ENCODE measurements at places on chromosomes 5 and 9.

DNA sequence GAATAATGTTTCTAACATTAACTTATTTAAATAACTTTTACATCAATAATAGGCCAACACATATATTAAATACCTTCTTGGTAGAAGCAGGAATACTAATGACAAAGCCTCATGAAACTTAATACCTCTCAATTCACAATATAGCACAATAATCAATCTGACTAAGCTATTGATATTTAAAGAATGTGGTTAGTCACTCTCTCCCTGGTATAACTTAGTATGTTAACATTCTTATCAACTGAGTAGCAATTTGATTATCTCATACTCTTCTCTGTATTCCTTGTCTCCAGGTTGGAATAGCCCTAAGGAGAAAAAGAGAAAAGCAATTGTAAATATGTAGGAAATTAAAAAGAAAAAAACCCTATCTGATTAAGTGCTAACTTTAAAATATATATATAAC is 4.9 kb upstream of the PGGT1B start:
- DNase-seq: no peak

DNA sequence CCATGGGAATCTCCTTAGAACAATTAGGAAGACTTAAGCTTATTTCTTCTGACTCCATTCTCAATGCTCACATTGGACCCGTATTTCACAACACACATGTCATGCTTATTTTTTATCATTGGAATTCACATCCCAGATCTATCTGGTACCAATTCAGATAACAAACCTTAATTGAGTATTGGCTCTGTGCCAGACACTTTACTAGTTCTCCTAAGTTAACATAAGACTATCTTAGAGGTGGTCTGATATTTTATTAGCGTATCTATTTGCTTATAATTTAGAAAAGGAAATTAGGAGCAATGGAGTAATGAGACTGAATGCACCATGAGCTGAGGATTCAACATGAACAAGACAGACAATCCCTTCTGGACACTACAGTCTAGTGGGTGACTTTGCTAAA is 45.1 kb downstream of the FBXL7 start:
- DNase-seq: no peak

DNA sequence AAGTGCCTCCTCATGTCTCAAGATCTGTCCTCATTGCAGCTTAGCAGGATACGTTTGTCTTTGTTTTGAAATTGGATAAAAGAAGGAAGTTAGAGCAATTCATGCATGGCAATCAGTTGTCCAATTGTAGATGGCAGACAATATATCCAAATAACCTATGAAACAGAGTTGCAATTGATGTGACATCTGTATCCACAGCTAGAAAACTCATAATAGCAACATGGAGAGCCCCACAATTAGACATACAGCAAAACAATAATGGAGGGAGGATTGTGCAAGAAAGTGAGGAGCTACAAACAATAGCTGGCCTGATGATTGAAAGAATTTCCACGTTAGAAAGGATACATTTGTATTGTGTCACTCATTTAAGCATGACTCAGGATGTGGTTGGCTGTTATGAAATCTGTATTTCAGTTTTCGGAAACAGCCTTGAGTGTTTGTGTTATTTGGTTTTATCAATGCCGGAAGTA is 132.0 kb downstream of the FAM174A start:
- no peak for DNase-seq

DNA sequence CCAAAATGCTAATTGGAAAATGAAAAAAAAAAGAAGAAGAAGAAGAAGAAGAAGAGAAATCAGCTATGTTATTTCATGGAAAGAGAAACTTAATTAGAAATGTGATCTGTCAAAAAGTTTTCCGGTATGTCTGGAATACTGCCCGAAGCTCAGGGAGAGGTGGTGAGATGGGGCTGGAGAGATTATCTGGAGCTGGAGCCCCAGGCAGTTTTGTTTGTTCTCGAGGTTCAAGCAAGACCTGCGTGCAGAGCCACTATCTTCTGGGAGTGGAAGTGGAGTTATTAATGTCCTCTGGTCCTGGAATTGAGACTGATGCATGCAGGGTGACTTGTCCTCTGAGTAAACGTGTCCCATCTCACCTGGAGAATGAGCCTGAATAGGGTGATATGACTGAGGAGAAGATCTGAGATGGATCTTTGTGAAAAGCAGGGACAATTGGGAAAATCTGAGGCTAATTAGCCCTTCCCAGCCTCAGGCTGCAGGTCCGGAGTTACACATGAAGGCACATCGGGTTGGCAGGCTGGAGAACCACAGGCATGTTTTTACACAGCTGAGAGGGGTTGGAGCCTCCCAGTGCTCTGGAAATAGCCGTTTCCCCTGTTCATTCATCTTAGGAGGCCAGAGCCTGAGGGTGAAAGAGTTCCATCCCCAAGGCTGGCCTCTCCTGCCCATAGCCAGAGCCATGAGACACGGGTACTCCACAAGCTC is 70.5 kb downstream of the OLFM1 start:
- DNase-seq: no peak

GRCh38 chr9:5008202-5008601 is 23.1 kb downstream of the JAK2 start:
- DNase-seq: no peak

GRCh38 chr9:136927343-136928271 is 16.9 kb downstream of the FBXW5 start:
- no peak for DNase-seq

GRCh38 chr5:106019261-106019660 is 1651.5 kb downstream of the EFNA5 start:
- no peak for DNase-seq

DNA sequence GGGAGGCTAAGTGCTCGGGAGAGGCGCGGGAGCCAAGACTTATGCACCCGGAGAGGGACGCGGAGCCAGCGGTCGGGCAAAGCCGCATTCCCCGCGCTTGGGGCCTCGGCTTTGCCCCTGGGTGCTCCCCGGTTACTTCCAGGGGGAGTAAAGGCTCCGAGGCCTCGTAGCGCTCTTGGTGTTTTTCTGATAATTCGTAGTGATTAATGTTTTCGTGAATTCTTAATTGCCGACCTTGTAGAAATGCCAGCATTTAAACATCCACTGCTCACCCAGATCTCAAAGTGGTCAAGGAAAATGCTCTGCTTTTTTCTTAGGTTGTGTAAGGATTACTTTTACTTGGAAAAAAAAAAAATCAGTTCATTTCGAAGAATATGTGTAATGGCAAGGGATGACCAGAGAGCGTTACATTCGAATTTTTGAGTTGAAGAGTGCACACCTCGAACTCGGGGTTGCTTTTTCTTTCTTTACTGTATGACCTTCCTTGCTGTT is 654 bp upstream of the TUT7 start:
- DNase-seq: no peak

- DNase-seq: peak; percentile 13
Observed at GRCh38 chr5:150155258-150156026, at the start of gene PDGFRB. Gene PDGFRB (minus strand): TSS chr5:150155845. CDS start chr5:150137047, 18,798 bp downstream.

- DNase-seq: no peak
Observed at GRCh38 chr9:126448136-126448535, 121.5 kb downstream of the MVB12B start.

- no peak for DNase-seq
Observed at GRCh38 chr5:36704131-36704530, 97.7 kb downstream of the SLC1A3 start.

DNA sequence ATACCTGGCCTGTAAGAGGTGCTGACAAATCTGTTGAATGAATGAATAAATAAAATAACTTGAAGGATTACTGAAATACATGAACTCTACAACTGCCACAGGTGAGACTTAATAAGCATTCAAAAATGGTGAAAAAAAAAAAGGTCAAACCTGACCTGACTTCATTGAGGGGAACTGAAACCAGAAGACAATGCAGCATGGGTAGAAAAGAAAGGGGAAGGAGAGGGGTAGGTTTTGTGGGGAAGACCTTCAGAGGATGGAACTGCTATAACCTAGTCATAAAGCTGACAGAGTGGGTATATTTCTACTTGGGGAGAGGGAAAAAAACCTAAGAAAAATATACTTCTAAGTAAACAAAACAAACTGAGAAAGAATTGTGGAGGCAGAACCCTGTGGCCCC is 56.6 kb downstream of the RASEF start:
- DNase-seq: no peak

DNA sequence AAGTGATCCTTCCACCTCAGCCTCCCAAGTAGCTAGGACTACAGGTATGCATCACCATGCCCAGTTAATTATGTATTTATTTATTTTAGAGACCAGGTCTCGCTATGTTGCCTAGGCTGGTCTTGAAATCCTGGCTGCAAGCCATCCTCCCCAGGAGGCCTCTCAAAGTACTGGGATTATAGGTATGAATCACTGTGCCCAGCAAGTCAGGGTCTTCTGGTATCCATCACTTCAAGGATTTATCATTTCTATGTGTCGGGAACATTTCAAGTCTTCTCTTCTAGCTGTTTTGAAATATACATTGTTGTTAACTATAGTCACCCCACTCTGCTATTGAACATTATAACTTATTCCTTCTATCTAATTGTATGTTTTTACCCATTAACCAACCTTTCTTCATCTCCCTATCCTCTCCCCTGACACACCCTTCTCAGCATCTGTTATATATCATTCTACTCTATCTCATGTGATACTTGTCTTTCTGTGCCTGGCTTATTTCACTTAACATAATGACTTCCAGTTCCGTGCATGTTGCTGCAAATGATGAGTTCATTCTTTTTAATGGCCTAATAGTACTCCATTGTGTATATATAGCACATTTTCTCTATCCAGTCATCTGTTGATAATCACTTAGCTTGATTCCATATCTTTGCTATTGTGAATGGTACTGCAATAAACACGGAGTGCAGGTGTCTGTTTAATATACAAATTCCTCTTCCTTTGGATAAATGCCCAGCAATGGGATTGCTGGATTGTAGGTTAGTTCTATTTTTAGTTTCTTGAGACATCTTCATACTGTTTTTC is 26.4 kb downstream of the UTP15 start:
- no peak for DNase-seq

DNA sequence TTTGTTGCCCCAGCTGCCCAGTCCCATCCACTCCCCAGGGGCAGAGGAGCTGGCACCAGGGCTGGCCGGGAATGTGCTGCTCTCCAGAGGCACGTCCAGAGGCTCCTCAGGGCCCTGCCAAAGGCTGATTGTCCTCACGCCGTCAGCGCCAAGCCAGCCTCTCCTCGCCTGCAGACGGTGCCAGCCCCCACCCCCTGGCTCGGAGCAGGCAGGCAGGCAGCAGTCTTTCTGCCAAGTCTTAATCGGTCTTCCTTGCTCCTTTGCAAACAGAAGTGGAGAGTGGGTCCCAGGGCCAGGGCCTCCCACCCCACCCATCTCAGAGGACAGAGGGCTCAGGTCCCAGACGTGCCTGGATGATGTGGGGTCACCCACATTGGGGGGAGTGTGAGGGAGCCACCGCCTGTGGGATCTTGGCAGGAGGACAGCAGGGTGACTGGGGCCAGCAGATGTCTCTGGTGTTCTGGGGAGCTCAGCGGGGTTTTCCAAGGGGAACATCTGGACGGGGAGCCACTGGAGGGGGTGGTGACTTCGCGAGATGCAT is 36.3 kb downstream of the FAM163B start:
- no peak for DNase-seq

DNA sequence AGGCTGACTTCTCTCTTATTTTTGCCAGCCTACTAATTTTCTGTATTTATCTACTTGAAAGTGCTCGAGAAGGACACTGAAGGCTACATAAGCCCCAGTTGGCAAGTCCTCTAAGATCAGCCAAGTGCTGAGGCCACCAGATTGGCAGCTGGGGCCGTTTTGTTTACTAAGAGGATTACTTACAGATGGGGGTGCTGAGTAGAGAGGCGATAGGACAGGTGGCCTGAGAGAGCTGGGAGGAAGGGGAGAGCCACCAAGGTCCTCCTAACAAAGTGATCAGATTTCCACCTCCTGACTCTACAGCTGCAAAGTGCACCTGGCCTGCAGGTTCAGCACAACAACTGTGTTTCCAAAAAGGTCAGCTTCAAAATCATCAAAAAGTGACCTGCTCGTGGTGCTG is 32.9 kb downstream of the FRMD3 start:
- DNase-seq: no peak

DNA sequence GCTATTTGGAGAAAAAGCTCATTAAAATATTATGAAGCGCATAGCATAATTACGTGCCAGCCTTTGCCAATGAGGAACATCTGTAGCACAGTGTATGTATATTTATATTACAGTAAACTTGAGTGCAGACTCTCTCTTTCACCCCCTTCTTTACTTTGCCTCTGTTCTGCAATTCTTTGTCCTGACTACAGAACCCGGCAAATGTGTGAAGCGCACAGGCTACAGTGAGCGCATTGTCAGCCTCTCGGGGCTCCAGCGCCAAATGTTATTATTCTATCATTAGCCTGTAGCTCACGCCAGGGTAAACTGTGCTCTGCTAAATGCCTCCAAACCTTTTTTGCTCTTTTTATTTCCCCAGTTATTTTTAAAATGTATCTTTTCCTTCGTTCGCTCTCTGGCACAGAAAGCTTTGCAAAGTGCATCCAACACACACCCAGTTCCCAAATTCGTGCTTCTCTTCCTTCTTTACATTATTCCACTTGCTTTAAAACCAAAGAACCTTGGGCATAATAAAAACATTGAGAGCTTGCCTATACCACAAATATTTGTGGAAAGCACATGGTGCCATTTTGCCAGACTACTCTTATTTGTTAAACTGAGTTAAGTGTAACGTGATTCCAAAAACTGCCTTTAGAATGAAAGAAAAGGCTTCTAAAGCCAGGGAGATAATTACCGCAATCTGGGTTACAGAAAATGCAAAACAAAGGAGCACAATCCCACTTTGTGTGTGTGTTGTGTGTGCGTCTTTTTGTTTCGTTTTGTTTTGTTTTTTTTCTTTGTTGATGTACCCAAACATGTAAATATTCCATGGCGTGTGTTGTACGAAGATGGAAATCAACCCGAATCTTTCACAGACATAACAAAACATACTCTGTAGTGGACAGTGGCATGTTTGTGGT is 164.1 kb upstream of the MPDZ start:
- no peak for DNase-seq

- no peak for DNase-seq
Observed at GRCh38 chr9:133635533-133636531, at the start of gene DBH. Gene DBH (plus strand): TSS chr9:133636363. CDS start chr9:133636372, 9 bp downstream.

- DNase-seq: no peak
Observed at GRCh38 chr9:68847765-68848164, 142.7 kb downstream of the PIP5K1B start.

GRCh38 chr9:6230037-6230780 is 14.6 kb downstream of the IL33 start:
- no peak for DNase-seq

DNA sequence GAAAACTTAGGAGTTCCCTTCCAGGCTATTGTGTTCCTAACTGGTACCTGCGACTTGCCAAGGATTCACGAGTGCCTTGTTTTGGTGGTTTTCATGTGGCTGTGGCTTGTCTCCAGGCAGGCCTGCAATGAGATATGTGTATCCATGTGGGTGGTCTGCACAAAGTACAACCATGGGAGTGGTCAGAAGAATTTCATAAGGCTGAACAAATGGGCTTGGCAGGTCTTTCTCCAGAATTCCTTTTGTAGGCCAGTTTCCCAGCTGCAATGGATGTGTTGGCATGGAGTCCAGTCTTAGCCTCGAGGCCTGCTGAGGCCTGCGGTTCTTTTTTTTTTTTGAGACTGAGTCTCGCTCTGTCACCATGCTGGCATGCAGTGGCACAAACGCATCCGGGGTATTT is 28.8 kb upstream of the MELK start:
- DNase-seq: no peak

GRCh38 chr5:56493766-56494165 is 260.6 kb upstream of the ANKRD55 start:
- DNase-seq: no peak

GRCh38 chr5:42951293-42951840 is 88.8 kb downstream of the ANXA2R start:
- peak; percentile 50 for DNase-seq

GRCh38 chr9:124857533-124858162 is 4.1 kb downstream of the RPL35 start:
- DNase-seq: no peak
